ENCODE measurements at places on chromosomes 1 and 21.
A peak's percentile ranks its signal among the peaks of the same experiment; 100 is the strongest.

- DNase-seq = no peak
Measured at GRCh38 chr1:207892764-207893163, 18.2 kb downstream of the CD34 start.

- DNase-seq = no peak
Measured at GRCh38 chr1:30868833-30869435, 39.6 kb downstream of the SDC3 start.

DNA sequence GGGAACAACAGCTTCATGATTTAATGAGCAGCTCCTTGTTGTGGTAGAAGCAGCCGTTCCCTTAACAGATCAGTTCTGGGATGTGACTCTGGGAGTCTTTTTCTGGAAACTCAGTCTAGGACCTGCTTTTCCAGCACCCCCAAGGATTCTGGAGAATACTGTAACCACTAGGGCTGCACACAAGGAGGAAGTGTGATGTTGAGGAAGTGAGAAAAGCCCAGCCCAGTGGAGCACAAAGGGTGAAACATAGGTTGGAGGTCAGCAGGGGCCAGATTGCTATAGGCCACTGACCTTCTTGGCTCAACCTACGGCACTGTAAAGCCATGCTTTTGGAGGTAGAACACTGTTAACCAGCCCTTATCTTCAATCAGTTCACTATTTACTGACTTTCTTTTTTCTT lies 10.1 kb upstream of the PLA2G5 start:
- no peak for DNase-seq

GRCh38 chr1:100606438-100606837 lies 68.5 kb downstream of the GPR88 start:
- DNase-seq = peak; percentile 13

GRCh38 chr21:34715518-34715917 lies 46.7 kb downstream of the CLIC6 start:
- no peak for DNase-seq

- DNase-seq = peak; percentile 71
Measured at GRCh38 chr1:155226188-155226909, 17.9 kb downstream of the MTX1 start.

GRCh38 chr1:109274533-109275476 lies 8.1 kb downstream of the PSRC1 start:
- peak; percentile 21 for DNase-seq

- no peak for DNase-seq
Measured at GRCh38 chr1:83693427-83694126, 305.4 kb downstream of the TTLL7 start.

DNA sequence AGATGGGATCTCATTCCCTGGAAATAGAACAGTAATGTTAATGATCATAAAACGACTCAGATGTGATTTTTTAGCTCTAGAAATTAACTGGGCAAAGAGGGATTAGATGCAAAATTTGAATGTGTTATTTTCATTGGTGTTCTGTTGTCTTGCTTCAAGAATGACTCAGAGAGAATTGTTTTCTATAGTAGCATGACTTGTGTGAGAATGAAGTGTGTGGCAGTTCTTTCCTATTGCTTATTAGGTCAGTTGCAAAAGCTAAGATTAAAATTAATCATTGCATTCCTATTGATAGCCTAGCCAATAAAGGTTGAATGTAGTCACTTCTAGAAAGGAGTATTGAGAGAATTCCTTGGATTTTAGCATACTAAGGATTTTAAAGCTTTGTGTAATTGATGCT lies 22.9 kb downstream of the SPEN start:
- no peak for DNase-seq

DNA sequence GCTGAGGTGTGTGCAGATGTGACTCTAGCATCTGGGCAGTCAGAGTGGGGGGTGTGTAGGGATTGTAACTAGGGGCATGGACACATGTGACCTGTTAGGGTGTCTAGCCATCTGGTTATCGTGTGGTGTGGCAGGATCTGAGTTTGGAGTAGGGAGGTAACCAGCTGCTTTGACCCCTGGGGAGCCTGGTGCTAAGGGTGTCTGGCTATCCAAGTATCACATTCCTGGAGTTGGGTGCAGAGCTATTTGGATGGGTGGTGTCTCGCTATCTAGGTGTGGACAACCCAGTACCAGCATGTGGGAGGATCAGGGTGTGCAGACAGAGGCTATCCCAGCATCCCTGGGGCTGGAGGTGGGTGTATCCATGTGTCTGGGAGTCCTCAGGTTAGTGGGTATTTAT lies 4.7 kb downstream of the PTPRU start:
- DNase-seq = no peak

GRCh38 chr21:34836103-34836932 lies 167.5 kb downstream of the CLIC6 start:
- peak; percentile 97 for DNase-seq

DNA sequence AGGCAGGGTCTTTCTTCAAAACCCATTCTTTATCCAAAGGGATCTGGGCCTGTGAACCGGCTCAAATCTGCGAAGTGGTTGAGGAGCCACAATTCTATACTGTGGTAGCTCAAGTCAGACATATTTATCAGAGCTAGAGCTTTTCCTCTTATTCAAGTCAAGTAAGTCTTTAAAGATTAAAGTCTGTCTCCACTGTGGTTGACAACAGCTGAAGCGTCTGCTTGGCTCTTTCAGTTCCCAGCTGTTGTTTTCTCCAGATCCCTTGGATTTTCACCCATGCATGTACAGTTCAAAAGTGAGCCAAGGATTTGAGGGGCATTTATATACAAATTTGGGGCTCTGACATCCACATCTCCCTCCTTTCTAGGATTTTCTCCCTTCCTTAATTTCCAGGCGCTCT lies 66.9 kb downstream of the C1orf185 start:
- no peak for DNase-seq

GRCh38 chr1:9770298-9770697 lies 53.5 kb downstream of the CLSTN1 start:
- DNase-seq = no peak

DNA sequence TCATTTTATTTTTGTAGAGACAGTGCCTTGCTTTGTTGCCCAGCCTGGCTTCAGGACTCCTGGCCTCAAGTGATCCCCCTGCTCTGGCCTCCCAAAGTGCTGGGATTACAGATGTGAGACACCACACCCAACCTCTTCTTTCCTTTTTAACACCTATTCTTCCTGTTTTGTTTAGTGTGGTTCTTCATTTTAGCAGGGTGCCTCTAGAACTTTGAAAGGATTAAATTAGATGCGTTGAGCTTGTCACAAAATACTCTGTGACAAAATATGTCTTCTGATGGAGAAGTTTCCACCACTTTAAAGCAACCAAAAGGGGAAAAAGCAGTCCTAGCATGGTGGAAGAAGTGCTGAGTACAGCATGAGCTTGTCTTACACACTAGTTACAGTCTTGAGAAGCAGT lies 42.0 kb downstream of the CDC14A start:
- DNase-seq = no peak

DNA sequence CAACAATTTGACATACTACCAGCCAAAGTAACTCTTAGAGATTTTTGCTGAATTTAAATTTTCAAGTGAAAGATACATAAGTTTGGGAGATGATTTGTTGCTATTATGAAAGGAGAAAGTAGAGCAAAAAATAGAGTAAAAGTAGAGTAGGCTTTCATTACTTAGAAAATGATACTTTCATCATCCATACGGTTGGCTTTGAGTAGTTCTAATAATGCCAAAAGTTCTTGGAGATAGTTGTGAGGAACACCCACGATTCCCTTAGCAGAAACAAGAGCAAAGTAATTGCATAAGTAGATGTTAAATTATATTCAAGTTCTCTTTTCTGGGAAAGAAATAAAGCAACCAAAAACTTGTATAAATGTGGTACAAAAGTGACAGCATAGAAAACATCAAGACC lies 95.0 kb upstream of the VAV3 start:
- no peak for DNase-seq

GRCh38 chr1:3903141-3904005 lies 3.3 kb upstream of the C1orf174 start:
- no peak for DNase-seq

GRCh38 chr1:73948055-73948454 lies 249.9 kb downstream of the LRRIQ3 start:
- no peak for DNase-seq

GRCh38 chr1:213868482-213868881 lies 119.3 kb upstream of the PROX1 start:
- no peak for DNase-seq

- no peak for DNase-seq
Measured at GRCh38 chr1:13583966-13584791, 547 bp downstream of the PDPN start.

- no peak for DNase-seq
Measured at GRCh38 chr1:221336126-221336525, 405.8 kb downstream of the DUSP10 start.

GRCh38 chr1:84792421-84792820 lies 100.6 kb downstream of the LPAR3 start:
- no peak for DNase-seq

- no peak for DNase-seq
Measured at GRCh38 chr21:46001821-46002681, 20.5 kb downstream of the COL6A1 start.

- peak; percentile 27 for DNase-seq
Measured at GRCh38 chr1:110148961-110149360, 1.3 kb upstream of the SLC6A17 start.

DNA sequence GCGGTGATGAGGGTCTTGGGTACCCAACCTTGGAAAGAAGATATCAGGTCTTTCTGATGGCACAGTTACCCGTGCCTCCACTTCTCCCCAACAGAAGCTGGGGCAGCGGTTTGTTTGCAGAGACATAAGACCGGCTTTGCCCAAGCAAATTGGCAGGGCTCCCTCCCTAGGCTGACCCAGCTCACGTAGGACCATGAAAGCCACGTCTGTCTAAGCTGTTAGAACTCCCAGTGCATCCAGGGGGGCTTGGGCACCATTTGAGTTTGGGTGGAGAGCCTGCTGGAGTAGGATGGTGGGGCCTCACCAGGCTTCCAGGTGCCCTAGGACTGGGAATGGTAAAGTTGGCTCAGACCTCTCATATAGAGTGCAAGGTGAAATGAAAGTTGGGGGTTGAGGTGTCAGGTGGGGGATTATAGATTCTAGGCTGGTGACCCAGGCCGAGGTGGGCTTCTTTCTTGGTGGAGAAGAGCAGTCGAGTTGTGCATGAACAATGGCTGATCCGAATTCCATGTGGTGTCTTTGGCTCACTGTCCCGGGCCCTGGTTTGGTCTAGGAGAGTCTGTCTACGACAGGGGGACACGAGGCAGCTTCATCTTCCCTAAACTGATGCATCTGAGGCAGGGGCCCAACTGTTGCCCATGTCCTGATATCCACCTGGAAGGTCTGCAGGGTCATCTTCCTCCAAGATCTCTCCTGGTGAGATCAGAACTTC lies 3.4 kb downstream of the POU3F1 start:
- no peak for DNase-seq

DNA sequence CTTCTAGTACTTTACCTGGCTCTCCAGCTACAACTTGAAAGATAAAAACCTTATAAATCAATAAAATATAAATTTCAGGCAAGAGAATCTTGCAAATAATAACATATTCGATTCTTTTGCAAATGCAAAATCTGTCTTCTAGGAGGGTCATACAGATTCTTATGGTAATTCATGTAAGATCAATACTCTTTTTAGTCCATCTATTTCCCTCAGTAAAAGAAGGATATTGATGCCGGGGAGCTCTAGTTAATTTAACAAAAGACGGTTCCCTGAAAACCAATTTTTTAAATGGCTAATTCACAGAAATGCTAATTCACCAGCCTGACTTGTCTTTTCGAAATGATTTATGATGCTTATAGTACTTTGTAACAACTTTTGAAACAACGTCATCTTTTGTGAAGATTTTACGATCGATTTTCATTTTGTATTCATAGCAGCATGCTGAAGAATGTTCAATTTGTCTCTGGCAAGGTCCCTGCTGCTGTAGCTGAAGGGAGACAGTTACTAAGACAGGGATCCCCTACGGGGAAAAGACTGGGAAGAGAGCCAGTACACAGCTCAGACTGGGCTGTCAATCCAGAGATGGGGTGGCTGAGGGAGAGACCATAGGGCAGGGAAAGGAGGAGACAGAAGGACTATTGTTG lies 90.6 kb upstream of the SPAG17 start:
- no peak for DNase-seq

- no peak for DNase-seq
Measured at GRCh38 chr1:191536791-191537429, 621.4 kb upstream of the RGS18 start.

- no peak for DNase-seq
Measured at GRCh38 chr1:161217831-161218230, 2.7 kb downstream of the FCER1G start.

GRCh38 chr1:231792634-231793033 lies 166.0 kb downstream of the DISC1 start:
- no peak for DNase-seq

GRCh38 chr21:33505833-33506232 lies 14.3 kb upstream of the DNAJC28 start:
- DNase-seq = no peak

DNA sequence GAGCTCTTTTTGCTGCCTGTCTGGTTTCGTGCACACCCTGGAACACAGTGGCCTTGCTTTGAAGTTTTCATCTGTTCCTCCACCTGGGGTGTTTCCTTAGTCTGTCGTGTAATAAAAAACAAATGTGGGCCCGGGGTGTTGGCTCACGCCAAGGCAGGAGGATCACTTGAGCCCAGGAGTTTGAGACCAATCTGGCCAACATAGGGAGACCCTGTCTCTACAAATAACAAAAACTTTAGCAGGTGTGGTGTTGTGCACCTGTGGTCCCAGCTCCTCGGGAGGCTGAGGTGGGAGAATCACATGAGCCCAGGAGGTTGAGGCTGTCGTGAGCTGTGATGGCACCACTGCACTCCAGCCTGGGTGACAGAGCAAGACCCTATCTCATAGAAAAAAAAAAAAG lies 4.5 kb downstream of the NCMAP start:
- no peak for DNase-seq

DNA sequence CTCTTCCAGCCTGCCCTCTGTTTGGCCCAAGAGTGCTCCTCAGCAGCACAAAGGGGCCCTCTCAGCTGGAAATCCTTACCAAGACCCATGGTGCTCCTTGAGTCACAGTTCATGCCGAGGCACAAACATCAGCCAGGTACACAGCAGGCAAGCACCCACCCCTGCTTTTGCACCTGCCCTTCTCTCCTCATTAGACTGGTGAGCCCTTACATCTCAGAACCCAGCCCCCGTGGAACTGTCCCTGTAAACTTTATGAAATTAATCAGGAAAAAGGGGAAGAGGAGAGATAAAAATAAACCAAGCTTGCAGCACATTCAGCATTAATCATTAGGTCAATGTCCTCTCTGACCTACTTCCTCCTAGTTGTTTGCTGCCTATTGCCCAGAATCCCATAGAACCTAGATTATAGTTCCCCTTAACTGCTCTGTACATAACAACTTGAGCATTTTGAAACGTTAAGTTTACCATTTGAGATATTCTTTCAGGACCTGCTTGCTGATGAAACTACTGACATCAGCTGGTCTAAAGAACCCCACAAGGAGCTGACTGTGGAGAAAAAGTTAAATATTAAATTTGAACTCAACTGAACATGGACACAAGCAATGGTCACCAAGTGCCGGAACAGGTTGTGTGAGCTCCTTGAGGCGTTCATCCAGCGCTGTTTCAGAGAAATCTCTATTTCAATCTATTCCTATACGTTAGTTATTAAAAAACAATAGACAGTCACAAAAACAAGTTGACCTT lies 738.4 kb downstream of the MATN1 start:
- DNase-seq = no peak

All from HCT116 (cell line).